Adrenal gland (tissue), 19 donors: ENCODE measurements at places on chromosomes 11 and 22.

DNA sequence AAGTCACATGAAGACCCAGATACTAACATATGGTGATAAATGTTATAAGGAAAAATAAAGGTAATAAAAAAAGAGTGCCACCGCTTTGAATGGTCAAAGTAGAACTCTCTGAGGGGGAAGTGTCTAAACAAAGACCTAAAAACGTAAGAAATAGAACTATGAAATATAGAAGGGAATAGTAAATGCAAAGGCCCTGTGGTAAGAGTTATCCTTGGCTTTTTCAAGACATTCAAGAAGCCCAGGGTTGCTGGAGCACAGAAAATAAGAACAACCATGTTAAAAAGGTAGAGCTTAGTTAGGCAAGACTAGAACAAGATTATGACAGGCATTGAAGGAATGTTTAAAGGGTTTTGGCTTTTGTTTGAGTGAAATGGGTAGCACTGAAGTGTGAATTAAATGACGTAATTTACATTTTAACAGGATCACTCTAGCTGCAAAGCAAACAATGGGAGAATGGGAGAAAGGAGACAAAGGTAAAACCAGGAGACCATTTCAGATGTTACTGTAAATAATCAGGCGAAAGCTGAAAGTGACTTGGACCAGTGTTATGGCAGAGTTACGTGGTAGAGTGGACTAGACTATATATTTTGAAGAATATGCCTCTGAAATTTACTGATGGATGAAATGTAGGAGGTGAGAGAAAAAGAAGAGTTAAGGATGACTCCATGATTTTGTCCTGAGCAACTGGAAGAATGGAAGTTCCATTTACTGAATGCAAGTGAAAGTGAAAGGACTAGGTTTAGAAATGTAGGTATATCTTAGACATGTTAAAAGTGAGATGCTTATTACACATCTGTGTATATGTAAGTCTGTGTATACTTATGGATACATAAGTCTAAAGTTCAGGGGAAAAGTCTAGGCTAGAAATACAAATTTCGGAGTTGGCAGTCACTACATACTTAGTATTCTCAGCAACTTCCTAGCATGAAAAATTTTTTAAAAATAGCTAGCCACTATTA, 28.5 kb downstream of the BTBD10 start:
- no peak for DNase-seq

- no peak for DNase-seq
These were observed 3.3 kb upstream of the CARD10 start for GRCh38 chr22:37522482-37522881.

- no peak for DNase-seq
These were observed 77.6 kb upstream of the SESN3 start for GRCh38 chr11:95308512-95309035.

DNA sequence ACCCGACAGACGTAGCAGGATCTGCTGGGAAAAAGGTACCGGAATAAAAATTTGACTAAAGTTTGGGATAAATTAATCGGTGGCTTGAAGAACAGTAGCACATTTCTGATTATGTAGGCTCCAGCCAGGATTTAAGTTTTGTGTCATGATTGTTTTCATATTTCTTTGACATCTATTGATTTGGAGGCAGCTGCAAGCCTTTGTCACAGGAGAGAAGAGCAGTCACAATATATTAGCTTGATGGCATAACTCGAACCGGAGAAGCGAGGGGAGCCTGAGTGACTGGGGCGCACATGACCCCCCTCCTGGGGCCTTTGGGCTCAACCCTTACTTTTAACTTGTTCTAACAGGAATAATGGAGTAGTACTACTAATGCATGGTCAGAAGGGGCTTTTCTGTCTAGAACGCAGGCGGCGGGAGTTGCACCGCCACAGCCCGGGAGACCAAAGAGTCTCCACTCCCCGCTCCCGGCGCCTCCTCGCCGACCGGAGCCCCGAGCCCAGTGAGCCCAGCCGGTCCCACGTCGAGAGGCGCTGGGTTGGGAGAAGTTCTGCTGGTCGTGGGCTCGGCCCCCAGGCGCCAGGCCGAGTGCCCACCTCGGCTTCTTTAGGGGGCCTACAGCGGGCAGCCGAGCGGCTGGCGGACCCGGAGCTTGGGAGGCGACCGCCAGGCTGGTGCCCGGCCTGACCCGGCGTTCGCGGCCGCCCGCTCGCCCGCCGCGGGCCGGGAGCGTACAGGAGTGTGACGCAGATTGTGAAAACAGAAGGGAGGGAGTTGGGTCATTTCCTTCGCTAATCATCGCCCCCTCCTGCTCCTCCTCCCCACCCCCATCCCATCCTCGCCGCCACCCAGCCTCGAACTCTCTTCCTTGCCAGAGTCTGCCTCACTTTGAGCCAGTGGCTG, 15.7 kb upstream of the PAX6 start:
- no peak for DNase-seq

DNA sequence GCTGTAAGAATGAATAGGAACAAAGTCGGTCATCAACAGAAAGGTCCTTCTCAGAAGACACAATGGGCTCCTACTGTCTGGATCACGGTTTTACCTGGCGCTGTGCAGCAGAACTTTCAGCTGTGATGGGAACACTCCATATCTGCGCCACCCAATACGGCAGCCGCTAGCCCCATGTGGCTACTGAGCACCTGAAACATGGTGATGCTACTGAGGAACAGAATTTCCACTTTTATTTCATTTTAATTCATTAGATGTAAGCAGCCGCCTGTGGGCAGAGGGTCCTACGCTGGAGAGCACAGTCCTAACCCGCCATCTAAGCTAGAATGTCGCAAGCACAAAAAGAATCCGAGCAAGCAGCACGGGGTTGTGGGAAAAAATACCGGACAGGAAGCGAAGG, 2.7 kb downstream of the SULT4A1 start:
- no peak for DNase-seq

DNA sequence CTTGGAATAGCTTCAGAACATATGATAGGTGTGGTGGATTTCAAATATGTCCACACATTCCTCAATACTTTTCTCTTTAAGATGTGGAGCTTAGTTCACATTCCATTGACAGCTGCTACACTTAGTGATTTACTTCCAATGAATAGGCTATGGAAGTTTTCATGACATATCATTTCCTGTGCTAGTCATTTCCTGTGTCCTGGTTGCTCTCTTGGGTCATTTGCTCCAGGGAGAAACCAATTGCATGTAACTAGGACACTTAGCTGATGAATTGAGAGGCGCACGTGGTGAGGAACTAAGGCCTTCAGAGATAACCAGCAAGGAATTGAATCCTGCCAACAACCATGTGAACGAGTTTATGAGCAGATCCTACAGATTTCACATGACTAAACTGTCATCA, 120.9 kb downstream of the SLC17A6 start:
- DNase-seq, result no peak

DNA sequence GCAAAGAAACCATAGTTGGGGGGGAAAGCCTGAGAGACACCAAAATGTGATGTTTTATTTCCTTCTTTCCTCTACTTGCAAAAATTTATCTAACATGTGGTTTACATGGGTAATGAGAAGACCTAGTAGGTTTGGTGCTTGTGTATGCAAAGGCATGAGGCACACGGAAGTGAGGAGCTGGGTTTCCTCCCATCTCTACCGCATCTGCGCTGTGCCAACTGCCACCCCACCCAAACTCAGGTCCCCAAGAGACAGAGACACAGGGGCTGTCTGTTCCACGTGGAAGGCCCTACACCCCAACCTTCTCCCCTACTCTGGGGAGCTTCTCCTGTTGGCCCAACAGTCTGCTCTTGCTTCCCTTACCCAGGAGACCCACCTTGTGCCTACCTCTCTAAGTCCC, 4.8 kb downstream of the RTL6 start:
- DNase-seq, result no peak

DNA sequence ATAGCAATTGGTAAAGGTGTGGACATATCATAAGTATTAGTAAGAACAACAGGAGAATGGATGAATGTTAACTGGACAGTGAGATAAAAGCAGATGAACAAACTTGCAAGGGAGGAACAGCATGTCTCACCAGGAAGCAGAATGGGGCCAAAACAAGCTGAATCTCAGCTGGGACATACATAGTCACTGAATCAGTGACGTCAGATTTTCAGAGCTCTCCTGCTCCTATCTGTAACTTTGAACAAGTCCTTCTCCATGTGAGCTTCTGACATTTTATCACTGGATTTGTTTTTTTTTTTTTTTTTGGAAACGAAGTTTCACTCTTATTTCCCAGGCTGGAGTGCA, 118.7 kb downstream of the BBOX1 start:
- DNase-seq, result no peak

DNA sequence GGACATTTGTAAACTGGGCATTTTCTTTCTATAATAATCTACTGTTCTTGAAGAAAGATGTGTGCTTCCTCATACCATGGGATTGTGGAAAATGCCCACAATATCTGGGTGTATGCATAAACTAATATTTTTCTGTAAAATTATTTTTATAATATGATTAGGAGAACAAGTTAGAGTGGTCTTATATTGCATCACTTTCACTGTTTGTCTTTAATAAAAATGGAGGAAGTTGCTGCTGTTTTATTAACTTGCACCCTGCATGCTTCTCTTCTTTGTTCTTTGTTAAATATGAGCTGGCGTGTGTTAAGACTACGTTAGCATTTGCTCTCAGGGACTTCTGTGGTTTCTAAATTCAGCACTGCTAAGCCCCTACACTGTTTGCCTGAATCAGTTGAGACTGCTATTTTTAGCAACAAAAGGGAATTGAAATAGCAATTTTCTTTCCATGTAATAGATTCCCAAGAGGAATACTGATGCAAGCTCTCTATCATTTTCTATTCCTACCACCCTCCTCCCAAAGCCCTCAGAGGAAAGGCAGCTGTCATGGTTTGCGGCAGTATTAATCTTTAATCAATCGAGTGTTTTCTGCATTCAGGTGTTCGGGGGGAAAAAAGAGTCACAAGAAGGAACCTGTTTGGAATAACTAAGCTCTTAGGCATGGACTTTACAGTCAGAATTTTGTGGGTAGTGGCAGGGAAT, 56.1 kb downstream of the HSD17B12 start:
- no peak for DNase-seq

DNA sequence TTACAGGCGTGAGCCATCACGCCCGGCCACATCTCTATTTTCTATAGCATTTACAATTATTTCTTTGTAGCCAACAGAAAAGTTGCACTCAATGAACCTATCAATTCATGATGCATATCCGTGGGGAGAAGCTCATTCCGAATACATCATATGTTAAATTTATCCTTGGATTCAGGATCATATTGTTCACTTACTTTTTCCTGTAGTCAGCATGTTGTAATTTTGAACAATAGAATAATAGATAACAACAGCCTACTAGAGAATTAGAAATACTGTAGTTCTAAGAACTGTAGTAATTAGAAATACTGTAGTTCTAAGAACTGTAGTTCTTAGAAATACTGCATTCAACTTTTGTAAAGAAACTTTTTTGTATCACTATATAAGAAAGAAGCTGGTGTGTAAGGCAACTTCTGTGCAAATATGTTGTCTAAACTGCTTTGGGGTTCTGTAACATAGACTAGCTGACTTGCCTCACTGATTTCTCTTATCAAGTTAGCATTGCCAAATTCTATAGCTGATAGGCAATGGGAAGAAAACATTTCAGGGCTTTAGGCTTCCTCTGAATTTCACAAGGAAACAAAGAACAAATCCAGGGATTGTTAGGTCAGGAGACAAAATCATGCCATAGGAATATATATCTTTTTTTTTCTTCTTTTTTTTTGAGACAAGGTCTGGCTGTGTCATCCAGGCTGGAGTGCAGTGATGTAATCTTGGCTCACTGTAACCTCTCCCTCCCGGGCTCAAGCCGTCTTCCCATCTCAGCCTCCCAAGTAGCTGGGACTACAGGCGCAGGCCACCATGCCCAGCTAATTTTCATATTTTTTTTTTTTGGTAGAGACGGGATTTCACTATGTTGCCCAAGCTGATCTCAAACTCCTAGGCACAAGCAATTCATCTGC, 91.9 kb downstream of the CSTPP1 start:
- no peak for DNase-seq

GRCh38 chr11:96318399-96318798, 24.6 kb downstream of the MAML2 start:
- DNase-seq, result no peak

GRCh38 chr22:27168681-27169080, 511.3 kb downstream of the MIAT start:
- no peak for DNase-seq
